CD4-positive, CD25-positive, alpha-beta regulatory T cell (primary cell): ENCODE measurements at places on chromosomes 3 and 15.

DNA sequence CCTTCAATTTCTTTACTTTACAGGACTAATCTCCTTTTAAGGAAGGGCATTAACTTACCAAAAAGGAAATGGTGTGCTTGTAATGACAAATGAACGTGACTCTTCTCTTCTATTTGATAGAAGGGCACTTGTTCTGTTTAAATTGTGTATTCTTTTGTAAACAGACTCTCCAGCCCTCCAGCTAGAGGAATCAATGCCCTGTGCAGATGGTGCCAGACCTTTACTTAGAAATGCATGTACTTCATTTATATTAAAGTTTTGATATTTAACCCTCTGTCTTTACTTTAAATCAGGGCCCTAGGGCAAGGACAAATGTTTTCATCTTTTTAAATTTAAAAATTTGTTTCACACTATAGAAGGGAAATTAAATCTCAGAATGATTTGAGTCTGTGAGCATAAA is 355.1 kb downstream of the GBE1 start:
- no peak for DNase-seq

DNA sequence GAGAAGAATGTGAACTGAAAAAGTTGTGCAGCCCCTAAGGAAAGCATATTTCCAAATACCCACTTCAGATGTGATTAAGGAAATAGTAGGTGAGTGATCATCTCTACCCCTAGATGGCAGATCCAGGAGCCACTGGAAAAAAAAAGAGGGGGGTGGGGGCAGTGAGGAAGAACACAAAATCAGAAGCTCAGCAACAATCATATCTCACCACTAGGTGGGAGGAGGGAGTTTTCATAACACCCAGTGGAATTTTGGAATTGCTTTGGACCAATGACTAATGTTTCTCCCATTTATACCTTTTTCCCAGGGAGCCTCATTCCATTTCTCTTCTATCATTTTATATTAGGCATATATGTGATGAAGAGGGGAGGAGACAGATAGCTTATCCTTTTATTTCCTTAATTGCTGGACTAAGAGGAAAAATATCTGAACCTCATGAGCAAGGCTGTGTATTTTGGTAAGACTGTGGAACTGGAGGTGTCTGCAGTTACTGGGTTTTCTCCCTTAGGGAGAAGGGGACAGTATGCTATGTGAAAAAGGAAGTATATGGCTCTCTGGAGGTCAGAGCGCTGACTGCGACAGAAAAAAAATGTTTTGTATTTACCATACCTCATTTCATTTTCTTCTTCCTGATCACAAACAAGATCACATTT is 363.4 kb downstream of the GAP43 start:
- DNase-seq, result no peak

DNA sequence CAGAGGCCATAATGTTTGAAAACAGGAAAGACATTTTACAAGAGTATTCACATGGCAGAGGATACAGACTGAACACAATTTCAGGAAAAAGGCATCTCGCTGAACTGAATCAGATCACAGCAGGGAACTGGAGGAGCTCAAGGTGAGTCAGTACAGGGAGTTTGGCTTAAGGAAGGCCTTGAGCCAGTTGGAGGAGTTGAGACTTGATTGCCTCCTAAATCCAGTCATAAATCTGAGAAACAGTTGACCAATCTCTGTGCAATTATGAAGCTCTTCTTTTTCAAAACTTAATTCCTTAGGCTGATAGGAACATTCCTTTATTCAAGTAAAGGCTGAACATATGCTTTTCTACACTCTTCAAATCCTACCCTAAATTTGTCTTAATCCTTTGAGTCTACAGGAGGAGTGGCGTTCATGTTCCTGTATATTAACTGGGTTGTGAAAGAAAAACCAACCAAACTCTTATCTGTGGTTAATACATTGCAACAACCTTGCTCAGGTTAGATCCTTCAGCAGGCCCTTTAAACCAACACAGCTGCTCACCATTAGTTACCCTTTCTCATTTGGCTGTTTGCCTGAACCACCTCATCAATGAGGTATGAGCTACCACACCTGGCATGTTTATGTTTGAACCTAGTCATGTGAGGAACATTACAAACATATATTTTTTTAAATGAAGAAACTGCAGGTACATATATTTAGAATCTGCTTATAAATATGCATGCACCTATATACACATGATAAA is 404.1 kb upstream of the ATP11B start:
- no peak for DNase-seq

- no peak for DNase-seq
These were observed 49.5 kb downstream of the TBL1XR1 start for GRCh38 chr3:177147790-177148189.

DNA sequence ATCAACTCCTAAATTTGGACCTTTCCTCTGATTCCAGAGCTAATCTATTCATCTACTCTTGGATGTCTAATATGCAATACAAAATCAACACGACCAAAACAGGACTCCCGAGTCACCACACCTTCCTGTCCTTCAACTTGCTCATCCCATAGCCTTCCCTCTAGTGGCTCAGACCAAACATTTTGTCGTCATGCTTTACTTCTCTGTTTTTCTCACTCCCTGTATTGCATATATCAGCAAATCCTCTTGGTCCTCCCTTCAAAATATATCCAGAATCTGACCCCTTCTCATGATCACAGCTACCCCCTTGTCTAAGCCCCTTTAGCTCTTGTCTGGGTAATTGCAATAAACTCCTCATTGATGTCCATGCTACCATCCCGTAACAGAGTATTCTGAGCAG is 30.5 kb upstream of the DCP1A start:
- DNase-seq, result no peak

DNA sequence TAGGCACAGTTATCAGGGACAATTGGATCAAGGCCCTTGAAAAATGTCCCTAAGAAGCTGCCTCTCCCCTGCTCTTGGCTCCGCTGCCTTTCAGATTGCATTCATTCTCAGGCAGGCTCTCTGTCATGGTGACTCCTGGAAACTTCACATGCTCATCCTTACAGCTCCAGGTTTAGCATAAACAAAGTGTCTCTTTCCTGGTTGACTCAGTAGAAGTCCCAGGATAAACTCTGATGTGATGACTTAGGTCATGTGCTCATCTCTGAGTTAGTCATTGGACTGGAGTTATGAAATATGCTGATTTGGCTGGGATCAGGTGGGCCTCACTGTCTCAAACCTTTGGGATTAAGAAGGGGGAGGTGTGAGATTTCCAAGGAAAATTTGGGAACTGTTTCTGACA is 243.8 kb downstream of the ZNF621 start:
- DNase-seq, result no peak

GRCh38 chr3:140443073-140443472 is 234.8 kb upstream of the TRIM42 start:
- no peak for DNase-seq

GRCh38 chr15:43441316-43441715 is 51.6 kb downstream of the TP53BP1 start:
- DNase-seq, result peak; percentile 6

GRCh38 chr3:44923632-44924456 is 49.4 kb downstream of the TGM4 start:
- no peak for DNase-seq

GRCh38 chr3:108222853-108223565 is 785 bp upstream of the IFT57 start:
- no peak for DNase-seq

GRCh38 chr3:43913036-43913948 is 222.6 kb downstream of the ABHD5 start:
- DNase-seq, result no peak

DNA sequence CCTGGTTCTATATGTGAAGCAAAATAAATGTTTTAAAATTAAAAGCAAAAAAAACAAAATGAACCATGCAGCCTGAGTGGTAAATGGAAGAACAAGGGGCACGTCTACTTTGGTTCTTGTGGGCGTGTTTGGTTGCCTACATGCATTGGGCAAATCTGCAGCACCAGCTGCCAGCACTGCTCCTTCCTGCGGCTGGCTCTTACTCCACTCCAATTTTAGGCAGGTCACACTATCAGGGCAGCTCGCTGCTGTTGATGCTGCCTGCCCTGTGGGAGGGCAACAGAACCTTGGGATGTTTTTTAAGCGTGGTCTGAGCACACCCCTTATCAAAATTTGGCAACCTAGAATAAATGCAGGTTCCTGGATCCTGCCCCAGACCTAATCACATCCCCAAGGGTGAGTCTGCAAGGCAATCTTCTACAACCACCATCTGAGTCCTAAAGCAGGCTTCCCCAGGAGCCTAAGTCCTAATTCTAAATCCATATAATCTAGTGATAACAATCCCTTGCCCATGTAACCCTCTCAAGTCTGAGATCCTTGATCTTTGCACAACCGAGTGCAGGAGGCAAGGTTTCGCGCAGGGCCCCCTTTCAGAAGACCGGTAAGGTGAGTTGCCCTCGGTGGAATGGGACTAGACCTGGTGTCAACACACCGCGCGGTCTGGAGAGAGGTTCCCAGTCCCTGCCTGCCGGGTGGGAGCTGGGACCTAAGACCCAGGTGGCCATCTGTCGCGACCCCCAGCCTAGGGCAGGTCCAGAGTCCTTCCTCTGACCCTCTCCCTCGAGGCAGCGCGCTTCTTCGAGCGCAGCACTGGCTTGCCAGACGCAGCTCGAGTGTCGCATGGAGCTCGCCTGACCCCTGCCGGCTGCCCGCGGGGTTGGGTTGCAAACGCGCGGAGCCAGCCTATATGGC is 15.9 kb downstream of the IVD start:
- DNase-seq, result peak; percentile 78

GRCh38 chr15:74062671-74063070 is 19.7 kb downstream of the GOLGA6A start:
- no peak for DNase-seq

DNA sequence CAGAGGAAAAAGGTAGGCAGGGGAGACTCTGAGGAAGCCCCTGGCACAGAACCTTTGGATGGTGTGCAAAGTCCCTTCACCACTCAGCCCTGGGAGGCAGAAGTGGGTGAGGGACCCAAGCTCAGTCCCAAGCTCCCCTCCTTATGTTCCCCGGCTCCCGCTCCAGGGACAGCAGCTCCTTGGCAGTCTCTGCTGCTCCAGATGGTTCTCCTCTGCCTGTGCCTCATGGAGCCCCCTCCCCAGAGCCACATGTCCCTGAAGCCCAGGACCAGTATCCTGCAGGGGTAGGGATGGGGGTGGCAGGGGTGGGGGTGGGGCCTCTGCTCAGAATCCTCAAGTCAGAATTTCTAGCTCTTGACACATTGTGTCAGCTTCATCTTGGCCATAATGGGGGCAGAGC is 8.0 kb upstream of the CAMKV start:
- no peak for DNase-seq

DNA sequence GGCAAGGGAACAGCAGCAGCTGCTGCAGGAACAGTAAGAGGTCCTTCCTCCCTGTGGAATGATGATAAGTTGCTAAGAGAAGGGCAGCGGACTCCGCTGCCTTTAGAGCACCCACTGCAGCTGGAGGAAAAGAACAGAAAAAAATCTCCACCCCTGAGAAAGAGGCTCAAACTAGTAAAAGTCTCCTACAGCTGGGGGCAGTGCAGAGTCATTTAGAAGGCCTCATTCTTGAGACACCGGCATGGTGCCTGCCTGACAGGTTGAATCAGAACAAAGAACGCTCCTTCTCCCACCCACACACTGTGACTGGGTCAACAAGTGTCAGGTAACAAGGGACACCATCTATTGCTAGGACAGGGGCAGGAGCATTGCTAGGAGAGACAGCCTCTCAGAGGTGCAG is 188.4 kb downstream of the ABHD5 start:
- DNase-seq, result peak; percentile 16

DNA sequence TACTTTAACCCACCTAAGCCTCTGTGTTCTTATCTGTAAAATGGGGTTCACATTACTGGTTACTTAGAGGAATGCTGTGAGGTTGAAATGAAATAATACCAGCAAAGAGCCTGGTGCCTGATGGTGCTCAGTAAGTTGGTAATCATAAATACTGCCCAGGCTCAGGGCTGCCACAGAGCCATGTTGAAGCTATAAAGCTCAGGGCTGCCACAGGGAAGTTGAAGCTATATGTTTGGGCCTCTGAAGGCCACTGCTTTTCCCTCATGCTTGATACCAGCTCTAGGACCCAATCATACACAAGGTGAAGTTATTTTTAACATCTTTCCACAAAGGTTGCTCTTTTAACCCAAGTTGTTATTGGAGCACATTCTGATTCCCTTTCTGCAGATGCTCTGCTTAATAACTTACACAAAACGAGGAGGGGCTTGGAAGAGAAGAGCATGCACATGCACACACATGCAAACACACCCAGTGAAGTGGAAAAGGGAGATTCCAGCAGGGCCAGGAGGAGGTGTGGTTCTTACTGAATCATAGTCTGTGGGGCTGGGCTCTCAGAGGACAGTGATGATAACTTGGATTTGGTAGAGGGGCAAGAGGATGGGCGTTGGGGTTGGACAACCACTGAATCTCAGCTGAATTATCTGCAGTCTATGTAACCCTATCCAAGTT is 17.4 kb downstream of the PARP14 start:
- DNase-seq, result no peak

- no peak for DNase-seq
These were observed 6.1 kb upstream of the ZSCAN2 start for GRCh38 chr15:84594617-84595290.

- DNase-seq, result no peak
These were observed 15.3 kb upstream of the ROPN1 start for GRCh38 chr3:124007186-124007585.

DNA sequence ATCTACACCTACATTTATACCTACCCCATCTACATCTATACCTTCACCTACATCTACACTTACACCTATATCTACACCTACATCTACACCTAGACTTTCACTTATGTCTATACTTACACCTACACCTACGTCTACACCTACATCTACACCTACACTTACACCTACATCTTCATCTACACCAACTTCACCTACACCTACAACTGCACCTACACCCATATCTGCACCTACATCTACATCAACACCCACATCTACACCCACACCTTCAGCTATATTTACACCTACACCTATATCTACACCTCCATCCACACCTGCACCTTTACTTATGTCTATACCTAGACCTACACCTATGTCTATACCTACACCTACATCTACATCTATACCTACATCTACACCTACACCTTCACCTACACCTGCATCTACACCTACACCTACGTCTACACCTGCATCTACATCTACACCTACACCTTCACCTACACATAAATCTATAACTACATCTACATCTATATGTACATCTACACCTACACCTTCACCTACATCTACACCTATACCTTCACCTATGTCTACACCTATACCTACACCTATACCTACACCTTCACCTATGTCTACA is 30.9 kb upstream of the PRR23E start:
- no peak for DNase-seq

DNA sequence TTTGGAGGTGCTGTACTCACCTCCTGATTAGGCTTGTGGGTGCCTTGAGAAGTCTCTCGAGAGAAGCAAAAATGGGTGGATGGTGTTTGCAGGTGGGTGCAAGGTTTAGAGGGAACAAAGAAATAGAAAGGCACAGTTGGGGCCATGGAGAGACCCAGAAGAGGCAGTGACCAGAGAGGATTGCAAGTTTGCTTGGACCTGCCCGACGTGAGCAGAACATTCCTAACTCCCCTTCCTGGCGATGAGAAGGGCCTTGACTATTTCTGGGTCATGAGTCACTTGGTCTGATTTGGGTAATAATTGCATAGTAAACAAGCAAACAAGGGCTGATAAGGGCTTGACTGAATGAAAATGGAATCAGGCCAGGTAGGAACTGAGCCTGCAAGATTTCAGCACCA is 7.0 kb upstream of the CTSH start:
- no peak for DNase-seq
